Osteoblast (primary cell): ENCODE measurements at places on chromosomes 4 and X.

DNA sequence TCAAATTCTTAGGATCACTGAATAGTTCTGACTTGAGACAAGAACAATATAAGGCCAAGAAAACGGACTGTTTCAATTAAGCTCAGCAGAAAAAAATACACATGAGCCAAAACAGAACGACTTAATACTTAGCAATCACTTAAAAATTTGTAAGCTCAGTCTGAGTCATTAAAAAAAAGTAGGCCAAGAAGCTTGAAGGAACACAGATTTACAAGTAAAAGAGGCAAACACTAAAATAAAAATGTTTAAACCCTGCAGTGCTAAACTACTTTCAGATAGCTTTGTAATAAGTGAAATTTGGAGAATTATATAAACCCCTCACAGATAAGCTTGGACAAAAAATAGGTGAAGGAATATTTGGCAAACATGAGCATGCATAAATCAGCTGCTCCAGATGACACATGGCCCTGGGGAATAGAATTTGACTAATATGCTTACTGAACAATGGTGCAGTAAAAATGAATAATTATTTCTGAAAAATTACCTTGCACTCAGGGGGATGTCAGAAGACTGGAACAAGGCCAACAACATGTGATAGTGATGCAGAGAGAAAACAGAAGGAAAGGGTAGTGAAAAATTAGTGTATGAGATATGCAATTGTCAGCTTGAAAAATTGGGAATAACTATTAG, 49.6 kb downstream of the LNX1 start:
- H3K4me3 ChIP-seq: no peak overlapping the region
- peaks cover 26% of the 10 kb centered on the region for H3K4me1 ChIP-seq
- DNase-seq: peak; percentile 35
- no peaks in the 10 kb centered on the region for H3K27me3 ChIP-seq
- H3K36me3 ChIP-seq: no peaks in the 10 kb centered on the region
- peak overlapping the region; percentile 98 for H3K27ac ChIP-seq

DNA sequence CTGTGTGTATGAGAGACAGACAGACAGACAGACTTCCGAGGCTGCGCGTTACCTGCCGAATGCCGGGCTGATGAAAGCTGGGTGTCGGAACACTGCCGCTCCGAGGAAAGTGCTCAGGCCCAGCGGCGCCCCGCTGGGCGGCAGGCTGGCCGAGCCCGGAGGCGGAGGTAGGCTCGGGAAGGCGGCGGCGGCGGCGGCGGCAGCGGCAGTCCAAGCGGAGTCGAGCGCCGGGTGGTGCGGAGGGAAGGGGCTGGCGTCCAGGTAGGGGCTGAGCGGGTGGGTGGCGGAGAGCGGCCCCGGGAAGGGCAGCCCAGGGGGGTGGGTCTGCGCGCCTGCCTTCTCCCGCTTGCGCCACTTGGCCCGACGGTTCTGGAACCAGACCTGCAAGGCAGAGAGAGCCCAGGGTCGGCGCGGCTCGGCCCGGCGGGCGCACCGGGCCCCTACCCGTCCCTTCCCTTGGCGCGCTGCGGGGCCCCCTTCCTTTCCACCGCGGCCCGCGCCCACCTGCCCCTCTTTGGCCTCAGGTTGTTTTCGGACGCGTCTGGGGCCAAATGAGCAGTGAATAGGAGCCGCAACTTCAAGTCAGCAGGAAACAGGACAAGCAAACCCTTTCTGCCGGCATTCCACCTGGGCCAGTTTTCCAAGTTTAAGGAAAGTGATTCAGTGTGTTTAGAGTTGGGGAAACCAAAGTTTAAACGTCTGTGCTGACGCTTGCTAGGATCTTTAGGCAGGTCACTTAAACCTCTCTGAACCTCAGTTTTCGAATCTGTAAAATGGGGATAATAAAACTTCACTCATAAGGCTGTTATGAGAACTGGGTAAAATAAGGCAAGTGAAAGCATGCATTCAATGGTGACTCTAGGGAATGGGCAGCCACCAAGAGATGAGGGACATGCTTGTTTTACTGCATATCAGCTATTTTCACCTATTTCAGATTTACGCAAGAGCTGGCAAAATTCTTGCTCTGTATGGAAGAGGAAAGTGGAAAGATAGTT, 8.4 kb downstream of the ARX start:
- H3K36me3 ChIP-seq: no peaks in the 10 kb centered on the region
- DNase-seq: no peak
- no peak overlapping the region for H3K4me3 ChIP-seq
- no peaks in the 10 kb centered on the region for H3K4me1 ChIP-seq

DNA sequence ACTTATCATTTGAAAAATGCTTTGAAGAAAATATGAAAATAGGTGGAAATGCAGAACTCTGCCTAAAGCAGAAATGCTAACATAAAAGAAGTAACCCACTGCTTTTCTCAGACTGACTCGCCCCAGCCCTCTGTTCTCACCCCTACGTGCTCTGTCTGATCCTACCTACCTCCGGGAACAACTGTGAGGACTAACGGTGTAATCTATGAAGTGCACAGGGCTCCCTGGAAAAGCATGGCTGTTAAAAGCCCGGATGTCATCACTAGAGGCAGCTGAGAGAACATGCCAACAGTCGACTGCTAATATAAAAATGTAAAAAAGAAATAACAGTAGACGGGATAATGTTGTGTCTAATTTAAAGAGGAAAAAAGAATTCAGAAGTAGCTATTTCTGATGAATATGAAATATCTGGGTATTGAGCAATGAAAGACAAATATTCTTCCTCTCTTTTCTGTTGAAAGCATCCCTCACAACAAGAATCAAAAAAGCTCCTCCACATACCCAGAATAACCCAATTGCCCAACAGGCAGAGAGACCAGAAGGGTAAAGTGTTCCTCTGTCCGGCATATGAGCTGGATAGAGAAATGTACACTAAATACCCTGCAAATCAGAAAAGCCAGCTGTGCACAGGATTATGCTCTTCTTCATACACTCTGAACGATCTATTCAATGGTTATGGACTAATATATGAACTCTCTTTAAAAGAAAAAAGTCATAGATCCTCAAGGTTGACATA, 130.7 kb downstream of the TSPAN5 start:
- no peaks in the 10 kb centered on the region for H3K36me3 ChIP-seq
- no peak overlapping the region for H3K4me3 ChIP-seq
- H3K27me3 ChIP-seq: no peaks in the 10 kb centered on the region
- no peak overlapping the region for H3K27ac ChIP-seq

DNA sequence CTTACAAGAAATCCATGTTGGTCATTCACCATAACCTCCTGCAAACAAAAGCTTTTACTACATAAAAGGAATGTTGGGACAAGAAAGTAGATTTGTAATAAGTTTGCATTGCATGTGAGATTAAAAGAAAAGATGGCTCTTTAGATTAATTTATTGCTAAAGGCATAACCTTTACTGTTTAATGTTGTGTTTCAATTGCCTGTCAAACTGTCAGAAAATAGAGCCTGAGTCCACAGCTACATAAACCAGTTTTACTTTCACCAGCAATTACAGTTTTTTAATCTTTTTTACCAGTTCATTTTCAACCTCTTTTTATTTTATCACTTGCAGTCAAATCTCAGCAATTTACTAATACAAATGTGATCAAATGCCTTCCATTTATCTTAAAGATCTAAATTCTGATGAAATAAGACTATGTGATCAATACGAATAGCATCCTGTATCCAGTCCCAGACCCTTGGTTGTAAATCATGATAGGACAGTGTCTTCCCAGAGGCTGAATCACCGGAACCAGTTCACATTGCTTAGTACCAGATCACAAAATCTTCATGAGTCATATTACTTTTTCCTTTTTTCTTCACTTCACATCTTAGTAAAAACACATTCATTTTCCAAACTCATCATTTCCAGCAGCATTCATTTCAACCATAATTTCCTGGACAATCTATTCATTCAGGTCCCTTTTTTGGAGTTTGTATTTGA, 95.4 kb upstream of the FRG1 start:
- no peak overlapping the region for H3K27ac ChIP-seq
- no peak overlapping the region for H3K4me3 ChIP-seq
- no peaks in the 10 kb centered on the region for H3K4me1 ChIP-seq
- no peaks in the 10 kb centered on the region for H3K36me3 ChIP-seq

- no peaks in the 10 kb centered on the region for H3K36me3 ChIP-seq
- H3K4me1 ChIP-seq: no peaks in the 10 kb centered on the region
- no peak overlapping the region for H3K27ac ChIP-seq
- no peak overlapping the region for H3K4me3 ChIP-seq
- DNase-seq: no peak
- no peaks in the 10 kb centered on the region for H3K27me3 ChIP-seq
Observed at GRCh38 chr4:37054531-37055077, 189.9 kb upstream of the NWD2 start.
